Activated CD4-positive, alpha-beta T cell treated with anti-CD3 and anti-CD28 coated beads, Interleukin-2, amount 10 ng/mL, durations not matched to agents 7 days and 5 days (primary cell): ENCODE measurements at places on chromosomes 1 and 21. TPM values are rescaled to one million over a fixed set of nuclear protein-coding genes. Genes with fewer than 3 reads are reported as not detected.

UTS2 gene
- total RNA-seq: not detected

PLEKHN1 gene
- 3.2 TPM for total RNA-seq

AGBL4 gene
- total RNA-seq: not detected

ACTL8 gene
- not detected for total RNA-seq

HSD11B1 gene
- 1.5 TPM for total RNA-seq

TAGLN2 gene
- total RNA-seq: 461 TPM

DCDC2B gene
- 0.10 TPM for total RNA-seq

DNA sequence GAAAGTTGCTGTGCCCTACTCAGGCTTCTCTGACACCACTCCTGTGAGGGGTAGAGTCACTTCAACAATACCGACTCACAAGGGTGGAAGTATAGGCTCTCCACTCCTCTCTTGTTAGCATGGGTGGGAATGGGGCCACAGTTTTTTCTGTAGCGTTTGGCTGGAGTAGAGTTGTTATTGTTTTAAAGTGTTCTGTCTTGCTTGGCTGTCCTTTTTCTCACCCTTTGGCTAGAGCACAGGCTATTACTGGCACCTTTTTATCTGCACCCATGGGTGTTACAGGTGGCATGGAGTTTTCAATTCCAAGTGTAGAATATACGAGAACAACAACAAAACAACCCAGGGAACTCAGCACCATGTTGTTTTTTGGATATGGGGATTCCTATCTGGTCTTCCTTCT is 74.3 kb upstream of the CD5L start:
- no peak for DNase-seq

DNA sequence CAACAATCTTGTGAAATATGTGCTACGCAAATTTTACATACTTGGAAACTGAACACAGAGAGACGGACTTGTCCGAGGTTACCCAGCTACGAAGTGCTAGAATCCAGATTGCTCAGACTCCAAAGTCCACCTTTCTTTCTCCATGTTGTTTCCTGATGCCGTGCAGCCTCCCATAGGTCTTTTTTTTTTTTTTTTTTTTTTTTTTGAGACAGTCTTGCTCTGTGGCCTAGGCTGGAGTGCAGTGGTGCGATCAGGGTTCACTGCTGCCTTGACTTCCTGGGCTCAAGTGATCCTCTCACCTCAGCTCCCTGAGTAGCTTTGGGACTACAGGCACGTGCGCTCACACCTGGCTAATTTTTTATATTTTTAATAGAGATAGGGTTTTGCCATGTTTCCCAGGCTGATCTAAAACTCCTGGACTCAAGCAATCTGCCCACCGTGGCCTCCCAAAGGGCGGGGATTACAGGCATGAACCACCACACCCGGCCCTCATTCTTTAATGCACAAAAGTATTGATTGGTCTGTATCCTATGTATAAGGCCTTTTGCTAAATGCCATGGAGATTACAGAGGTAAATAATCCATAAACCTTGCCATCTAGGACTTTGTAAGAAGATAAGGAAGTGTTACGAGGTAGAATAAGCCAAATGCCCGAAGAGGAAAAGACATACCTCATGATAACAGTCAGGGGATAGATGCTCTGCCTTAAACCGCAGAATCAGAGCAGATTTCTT is 92.8 kb downstream of the C1orf21 start:
- no peak for DNase-seq

- DNase-seq: no peak
Observed at GRCh38 chr1:210645582-210646257, 317.0 kb downstream of the HHAT start.

DNA sequence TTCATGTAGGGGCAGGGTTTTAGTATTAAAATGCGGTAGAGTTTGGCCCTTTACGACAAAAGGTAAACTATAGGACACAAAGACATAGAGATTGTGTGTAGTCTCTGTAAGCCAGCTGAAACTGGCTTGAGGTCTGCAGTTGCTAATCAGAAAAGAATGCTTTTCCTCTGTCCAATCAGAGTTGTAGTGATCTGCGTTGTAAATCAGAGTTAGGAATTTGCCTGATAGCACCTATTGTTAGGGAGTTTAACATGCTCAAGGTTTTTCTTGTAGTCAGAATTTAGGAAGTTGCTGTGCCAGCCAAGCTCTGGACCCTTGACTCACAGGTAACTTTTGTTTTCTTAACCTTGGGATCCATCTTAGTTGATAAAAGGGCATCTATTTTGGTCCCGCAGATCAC is 61.2 kb upstream of the VTCN1 start:
- no peak for DNase-seq

GRCh38 chr1:114482585-114482984 is 28.4 kb downstream of the TRIM33 start:
- peak; percentile 32 for DNase-seq

DNA sequence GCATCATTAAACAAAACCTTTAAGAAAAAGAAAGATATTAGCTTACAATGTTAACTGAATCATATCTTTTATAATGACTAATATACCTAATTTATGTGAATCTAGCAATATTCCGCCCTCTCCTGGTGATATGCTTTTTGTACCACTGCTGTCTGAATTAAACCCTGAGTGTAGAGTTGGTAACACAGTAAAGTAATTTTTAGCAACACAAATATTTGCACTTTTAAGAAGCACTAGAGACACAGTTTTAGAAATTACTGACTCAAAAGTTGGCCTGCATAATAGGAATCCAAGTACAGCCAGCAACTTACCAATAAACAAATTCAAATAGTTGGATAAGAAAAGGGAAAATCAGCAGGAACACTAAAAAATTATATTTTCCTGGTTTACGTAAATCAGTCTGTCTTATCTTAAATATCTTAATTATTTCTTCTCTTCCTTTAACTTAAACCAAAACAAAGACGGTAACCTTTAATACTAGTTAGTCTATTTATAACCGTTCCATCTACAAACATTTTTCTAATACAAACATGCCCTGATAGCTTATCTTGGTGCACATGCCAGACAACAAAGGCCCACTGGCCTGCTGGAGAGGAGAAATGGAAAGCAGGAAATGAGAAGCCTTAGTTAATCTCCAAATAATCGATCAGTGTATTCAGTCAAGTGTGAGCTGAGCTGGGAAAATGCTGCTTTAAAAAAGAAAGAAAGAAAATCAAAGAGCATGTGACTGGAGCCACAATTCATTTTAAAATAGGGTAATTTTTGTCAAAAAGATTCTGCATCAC is 246.0 kb downstream of the RERE start:
- DNase-seq: no peak

DNA sequence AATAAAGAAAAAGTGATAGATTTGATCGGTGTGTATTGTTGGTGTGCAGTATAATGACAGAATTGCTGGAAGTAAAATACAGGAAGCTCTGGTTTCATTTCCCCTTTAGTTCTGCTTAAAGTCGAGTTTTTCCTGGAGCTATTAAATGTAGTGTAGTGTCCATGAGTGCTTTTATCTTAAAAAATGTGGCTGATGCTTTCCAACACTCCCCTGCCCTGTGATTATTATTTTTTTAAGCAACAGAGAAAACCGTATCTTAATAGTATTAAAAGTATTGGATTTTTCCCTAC is 1.1 kb downstream of the LGALS8 start:
- no peak for DNase-seq

- no peak for DNase-seq
Observed at GRCh38 chr1:44636688-44637598, 37.3 kb downstream of the TMEM53 start.

GRCh38 chr1:86706018-86706635 is 1.8 kb downstream of the SH3GLB1 start:
- no peak for DNase-seq

- peak; percentile 65 for DNase-seq
Observed at GRCh38 chr21:31326522-31327242, 17.4 kb downstream of the TIAM1 start.

DNA sequence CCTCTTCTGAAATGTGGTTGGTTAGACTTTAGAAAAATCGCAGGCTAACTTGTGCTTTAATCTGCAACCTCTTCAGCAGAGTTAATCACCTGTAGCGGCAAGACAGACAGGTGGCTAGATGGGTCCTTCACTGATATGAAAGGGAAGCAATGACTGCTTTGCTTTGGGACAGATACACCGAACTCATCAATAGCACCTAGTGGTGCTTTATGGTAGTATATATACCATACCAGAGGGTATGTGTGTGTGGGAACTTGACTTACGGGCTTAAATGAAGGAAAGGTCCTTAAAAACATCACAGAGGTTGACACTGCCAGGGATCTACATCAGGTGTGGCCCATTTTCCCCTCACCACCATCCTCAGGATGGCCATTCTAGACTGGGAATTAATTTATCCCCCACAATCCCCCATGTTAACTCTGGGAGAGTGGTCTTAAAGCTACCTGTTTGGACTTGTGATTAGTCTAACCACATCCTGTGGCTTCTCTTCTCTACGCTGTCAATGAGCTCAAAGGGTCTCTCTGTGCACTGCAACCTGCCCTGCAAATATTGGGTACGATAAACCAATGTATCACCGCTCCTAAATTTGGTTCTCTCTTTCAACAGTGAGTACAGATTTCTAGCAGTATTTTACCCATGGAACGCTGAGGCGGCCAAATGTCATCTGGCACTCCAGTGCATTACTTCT is 162.7 kb downstream of the SIPA1L2 start:
- no peak for DNase-seq

GRCh38 chr1:211236633-211237320 is 22.4 kb upstream of the RCOR3 start:
- DNase-seq: no peak

DNA sequence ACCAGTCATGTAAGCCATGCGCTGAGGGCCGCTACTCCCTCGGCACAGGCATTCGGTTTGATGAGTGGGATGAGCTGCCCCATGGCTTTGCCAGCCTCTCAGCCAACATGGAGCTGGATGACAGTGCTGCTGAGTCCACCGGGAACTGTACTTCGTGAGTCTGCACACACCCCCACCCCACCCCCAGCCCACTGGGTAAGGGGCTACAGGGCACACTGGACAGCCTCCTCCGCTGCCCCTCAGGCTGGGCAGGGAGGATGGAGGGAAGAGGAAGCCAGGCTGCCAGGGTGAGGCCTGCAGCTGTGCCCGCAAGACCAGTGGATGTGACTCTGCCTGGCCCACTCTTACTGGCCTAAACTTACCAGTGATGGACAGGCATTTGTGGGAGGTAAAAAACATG is 49.2 kb upstream of the SARS1 start:
- DNase-seq: no peak

- DNase-seq: no peak
Observed at GRCh38 chr1:82225421-82226185, 424.9 kb downstream of the ADGRL2 start.

GRCh38 chr1:162383091-162383490 is 1.6 kb downstream of the C1orf226 start:
- DNase-seq: no peak

- no peak for DNase-seq
Observed at GRCh38 chr21:41868062-41868710, 11.0 kb downstream of the PRDM15 start.

- peak; percentile 55 for DNase-seq
Observed at GRCh38 chr1:117607471-117607870, 1.6 kb downstream of the TENT5C start.

DNA sequence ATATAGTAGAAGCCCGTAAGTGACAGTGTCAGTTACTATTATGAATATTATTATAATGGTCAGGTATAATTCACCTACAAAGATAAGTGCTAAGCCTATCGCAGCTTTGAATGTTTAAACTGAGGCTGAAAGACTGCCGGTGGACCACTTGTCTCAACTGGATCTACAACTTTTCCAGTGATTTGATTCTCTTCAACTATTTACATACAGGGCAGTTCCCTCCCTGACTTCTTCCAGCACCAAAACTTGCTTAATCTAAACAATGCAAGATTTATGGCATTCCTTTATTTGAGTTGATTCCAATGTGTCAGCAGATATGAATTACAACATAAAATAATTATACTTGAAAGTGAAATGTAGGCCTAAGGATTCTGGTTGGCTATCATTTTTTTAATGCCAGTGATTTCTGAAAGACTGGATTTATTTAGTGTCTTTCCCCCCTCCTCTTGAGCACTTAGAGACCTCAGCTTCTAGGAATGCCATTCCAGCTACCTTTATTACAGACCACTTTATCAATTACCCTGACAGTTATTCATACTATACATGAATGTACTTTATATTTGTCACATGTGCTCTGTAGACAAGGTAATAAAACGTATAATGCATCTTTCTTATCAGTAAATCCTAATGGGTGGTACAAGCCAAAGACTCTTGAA is 153.3 kb upstream of the C8B start:
- no peak for DNase-seq

- no peak for DNase-seq
Observed at GRCh38 chr1:169679692-169680091, 31.7 kb downstream of the SELL start.

- DNase-seq: no peak
Observed at GRCh38 chr1:172824209-172824608, 165.3 kb downstream of the FASLG start.
